ENCODE measurements at places on chromosomes 6 and 20.

DNA sequence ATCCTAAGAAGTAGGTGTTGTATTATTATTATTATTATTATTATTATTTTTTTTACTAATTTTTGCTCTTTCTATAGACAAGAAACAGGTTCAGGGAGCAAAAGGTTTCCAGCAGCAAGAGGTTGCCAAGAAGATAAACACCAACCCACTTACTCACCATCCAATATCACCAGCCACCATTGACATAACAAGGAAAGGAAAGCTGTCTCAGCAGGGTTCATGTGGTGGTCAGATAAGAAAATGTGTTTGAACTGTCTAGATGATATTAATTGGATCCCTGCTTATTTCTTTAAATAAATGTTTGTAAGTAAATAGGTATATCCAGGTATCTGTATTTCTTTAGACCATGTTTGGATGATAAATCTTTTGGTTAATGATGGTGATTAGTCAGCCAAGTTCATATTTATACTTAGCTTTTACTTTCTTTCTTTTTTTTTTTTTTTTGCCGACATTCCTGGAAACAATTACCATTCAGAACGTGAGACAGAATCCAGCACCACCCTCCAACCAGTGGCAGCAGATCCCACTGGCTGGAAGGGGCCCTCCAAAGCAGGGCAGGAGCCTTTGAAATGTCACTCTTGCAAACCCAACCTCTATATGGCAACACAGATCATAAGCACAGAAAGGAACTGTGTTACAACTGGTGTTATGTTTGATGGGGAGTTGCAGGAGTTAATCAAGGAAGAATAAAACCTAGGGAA is 139.2 kb upstream of the ECI2 start:
- no peak for DNase-seq

DNA sequence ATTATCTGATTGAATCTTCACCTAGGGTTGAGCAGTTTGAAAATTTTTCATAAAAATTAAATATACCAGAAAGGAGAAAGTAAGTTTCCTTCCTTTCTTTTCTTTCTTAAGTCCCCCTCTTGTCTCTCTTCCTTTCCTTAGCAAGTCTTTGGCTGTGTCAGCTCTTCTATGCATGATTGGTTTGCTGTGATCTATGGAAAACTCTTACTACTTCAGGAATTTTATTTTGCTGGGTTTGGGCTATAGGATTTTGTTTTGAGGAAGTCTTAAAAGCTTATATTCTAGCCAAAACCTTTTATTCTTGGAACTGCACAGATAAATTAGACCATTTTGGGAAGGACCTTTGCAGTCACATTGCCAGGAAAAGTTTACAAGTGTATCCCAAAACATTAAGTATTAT is 173.4 kb upstream of the CITED2 start:
- DNase-seq, result no peak

DNA sequence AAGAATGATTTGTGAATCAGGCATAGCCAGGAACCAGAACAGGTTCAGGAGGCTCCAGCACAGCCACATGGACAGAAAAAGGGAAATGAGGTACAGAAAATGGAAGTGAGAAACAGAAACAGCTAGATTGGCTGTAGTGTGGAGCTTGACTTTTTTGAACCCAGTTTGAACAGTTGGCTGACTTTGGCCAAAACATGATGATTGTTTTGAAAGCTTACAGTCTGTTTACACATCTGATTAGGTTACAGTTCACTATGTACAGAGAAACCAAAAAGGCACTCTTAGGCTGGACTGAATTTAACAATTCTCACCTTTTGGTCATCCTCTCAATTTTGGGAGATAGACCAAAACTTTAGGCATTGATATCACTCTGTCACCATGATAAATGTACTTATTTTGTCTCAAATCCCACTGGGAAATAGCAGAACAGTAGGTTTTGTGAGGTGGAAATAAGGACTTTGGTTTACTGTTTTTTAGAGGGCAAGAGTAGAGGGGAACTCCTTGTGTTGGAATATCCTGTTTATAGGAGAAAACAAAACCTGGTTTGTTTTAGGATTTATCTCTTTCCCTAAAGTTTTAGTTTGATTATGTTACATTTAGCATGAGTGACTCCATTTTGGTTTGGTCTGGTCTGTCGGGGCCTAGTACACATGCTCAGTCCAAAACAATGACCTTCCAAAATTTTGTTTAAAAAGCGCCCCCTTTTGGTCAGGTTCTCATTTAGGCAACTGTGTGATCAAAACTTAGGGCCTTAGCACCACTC is 123.1 kb downstream of the OLIG3 start:
- no peak for DNase-seq

DNA sequence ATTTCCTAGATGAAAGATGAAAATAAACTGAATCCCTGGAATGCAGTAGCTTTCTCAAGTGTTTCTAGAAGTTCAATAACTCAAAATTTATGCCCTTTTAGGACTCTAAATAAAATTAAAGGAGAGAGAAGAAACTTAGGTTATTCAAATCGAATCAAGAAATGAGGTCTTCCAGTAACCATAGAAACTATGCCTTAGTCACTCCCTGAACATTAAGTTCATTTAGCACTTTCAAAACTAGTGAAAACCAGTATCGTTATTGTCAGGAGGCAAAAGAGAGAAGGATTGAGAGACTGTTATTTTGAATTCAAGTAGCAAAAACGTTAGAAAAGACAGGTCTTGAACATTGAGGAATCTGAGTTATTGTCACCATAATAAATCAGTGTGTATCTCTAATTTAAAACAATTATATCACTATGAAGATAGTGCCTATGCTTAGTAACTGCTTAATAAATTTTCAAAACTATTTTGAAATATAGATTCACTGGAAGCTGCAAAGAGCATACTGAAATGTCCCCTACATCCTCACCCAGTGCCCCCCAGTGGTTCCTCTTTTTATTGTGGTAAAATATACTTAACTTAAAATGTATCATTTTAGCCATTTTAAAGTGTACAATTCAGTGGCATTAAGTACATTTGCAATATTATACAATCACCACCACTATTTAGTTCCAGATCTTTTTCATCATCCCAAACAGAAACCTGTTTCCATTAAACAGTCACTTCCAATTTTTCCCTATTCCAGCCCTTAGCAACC is 4.6 kb downstream of the RPP21 start:
- no peak for DNase-seq
